ENCODE measurements at places on chromosomes 4 and X.

DNA sequence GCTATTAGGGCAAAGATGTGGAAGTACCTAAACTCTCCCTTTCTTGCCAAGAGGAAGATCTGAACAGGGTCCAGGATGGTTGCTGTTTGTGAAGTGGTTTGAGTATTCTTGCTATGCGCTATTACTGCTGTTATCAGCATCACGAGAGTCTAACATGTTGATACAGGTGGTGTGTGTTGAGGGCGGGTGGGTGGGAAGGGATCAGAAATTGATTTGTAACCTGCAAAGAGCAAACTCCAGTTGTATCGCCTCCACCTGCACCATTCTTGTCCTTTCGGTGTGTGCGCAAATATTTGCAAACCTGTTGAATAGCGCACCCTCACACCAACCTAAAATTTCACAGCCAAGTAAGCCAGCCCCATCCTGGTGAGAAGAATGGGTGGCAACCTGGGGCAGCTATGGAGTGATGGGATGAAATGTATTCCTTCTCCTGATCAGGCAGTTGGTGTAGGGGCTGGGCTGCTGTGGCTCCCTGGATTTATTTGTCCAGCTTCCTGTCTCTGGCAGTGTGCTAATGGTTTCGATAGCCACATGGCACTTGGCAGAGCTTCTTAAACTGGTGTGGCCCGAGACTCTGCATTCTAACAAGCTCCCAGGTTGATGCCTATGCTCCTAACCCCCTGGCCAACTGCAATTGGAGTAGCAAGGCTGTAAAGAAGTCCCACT, 102.6 kb upstream of the SCML1 start:
- DNase-seq: no peak

DNA sequence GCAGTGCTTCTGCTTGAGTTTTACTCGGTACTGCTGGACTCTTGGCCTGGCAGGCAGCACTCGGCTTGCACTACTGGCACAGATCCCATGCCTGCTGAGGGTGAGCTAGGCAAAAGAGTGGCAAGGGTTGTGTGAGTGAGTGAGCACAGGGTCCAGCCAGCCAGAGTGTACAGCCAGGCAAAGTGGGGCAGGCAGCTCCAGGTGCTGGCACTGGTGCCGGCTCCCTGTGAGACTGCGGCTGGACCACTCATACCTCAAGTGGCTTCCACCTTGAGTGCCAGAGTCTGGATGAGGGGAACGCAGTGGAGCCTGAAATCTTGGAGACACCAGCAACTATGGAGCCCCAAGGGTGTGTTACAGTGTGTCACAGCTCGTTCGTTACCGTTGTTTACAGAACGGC, 1451.9 kb upstream of the AGA start:
- no peak for DNase-seq

GRCh38 chrX:122119361-122119760, 1064.7 kb upstream of the GRIA3 start:
- no peak for DNase-seq

- DNase-seq: no peak
Observed at GRCh38 chr4:67568820-67569219, 10.3 kb downstream of the STAP1 start.

DNA sequence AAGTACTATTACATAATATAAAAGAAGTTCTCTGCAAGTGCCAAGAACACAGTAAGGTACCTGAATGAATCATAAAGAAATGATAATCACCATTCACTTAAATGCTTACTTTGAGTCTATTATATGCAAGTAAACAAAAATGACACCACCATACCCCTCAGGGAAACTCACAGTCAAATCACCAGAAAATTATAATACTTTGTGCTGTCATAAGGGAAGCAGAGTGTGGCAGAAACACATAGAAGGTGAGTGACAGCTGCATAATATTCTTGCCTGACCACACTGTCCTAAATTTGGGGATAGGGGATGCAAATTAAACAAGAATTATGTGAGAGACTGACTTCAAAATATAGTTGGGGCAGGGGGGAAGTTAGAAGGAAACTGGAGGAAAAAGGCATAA, 12.9 kb downstream of the CCNI start:
- DNase-seq: no peak

DNA sequence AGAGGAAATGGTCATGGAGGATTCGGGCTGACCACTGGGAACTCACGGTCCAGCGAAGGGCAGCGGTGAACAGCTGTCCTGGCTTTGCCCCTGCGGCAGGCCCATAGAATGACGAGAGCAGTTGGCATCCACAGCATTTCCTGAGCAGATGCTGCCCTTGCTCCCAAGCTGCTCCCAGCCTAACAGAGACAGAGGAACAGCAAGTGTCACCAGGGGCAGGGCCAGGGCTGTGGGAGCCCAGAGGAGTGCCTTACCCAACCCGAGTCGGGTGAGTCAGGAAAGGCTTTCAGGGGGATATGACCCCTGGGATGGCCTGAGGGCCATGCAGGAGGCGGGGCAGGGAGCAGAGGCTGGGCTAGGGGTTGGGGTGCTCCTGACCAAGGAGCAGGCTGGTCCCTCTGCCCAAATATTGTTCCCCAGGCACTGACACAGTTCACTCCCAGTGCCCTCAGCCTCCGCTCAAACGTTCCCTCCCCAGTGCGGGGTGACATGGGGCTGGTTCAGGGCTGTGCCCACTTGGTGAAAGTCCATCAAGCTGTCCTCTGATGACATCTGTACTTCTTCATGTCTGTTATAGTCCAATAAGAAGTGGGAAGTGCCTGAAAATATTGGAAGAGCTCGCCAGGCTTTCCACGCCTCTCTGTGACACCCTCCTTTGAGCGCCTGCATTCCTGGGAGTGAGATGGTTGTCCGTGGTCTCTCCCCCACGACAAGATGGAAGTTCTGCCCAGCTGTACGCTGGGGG, 64.7 kb upstream of the GPR78 start:
- DNase-seq: no peak

DNA sequence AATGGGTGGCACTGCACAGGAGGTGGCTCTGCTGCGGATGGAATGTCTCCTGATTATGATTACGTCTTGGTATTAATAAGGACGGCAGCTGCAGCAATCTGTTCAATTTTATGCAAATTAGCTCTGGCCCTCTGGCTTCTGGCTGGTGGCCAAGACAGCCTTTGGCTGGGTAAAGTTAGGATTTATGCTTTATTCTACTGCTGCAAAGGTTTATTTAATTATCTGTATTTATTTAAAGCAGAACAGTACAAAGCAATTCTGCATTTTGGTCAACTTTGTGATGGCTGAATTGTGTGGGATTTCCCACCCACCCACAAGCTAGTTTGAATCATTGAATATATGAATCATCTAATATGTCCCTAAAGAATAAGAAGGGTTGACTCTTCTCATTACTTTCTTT, 745.6 kb upstream of the FAM241A start:
- DNase-seq: peak; percentile 30
